ENCODE measurements at places on chromosomes 2 and 18. TPM values are rescaled to one million over a fixed set of nuclear protein-coding genes. Genes with fewer than 3 reads are reported as not detected.

Gene HOXD13
- not detected for total RNA-seq

Gene MC4R
- total RNA-seq: not detected

Gene DPYSL5
- not detected for total RNA-seq

Gene REG3A
- not detected for total RNA-seq

Gene COLEC11
- total RNA-seq: 0.65 TPM

Gene GPR45
- not detected for total RNA-seq

Gene HMSD
- not detected for total RNA-seq

Gene UGT1A4
- total RNA-seq: not detected

Gene FAM110C
- total RNA-seq: under 0.01 TPM

Gene POMC
- total RNA-seq: 0.98 TPM

Gene UGT1A10
- total RNA-seq: not detected

Gene PLEK
- under 0.01 TPM for total RNA-seq

Gene TGFA
- 5.3 TPM for total RNA-seq

Gene FZD7
- total RNA-seq: 0.29 TPM

Gene SP140L
- 15.4 TPM for total RNA-seq

Gene GYPC
- total RNA-seq: 147 TPM

Gene RNMT
- total RNA-seq: 29.0 TPM

Gene GPBAR1
- 0.10 TPM for total RNA-seq

Gene ASTL
- total RNA-seq: not detected

Gene SMYD5
- 19.4 TPM for total RNA-seq

Gene SP140
- not detected for total RNA-seq

Gene HOXD11
- not detected for total RNA-seq

Gene LIMS4
- 111 TPM for total RNA-seq

Gene SPATA3
- not detected for total RNA-seq

Gene ANKRD30BL
- total RNA-seq: not detected

Gene DAPL1
- not detected for total RNA-seq

Gene SCYGR4
- total RNA-seq: not detected

Gene AQP12A
- total RNA-seq: not detected

Gene CNRIP1
- total RNA-seq: 46.4 TPM

Gene GRP
- not detected for total RNA-seq

Gene GCG
- not detected for total RNA-seq

Gene MC2R
- not detected for total RNA-seq

Gene SLC38A11
- total RNA-seq: not detected

Gene CLEC4F
- total RNA-seq: not detected
